ENCODE measurements at places on chromosomes 1 and 21. TPM values are rescaled to one million over a fixed set of nuclear protein-coding genes. Genes with fewer than 3 reads are reported as not detected.
A peak's percentile ranks its signal among the peaks of the same experiment; 100 is the strongest.

C1QC gene
- 209 TPM for total RNA-seq

DIRAS3 gene
- 7.5 TPM for total RNA-seq

ST6GALNAC5 gene
- 18.8 TPM for total RNA-seq

DCST2 gene
- total RNA-seq, result 4.2 TPM

KCNA3 gene
- 0.44 TPM for total RNA-seq

PRELP gene
- total RNA-seq, result 125 TPM

ZNF644 gene
- total RNA-seq, result 57.0 TPM

KCNK1 gene
- total RNA-seq, result 3.7 TPM

DNA sequence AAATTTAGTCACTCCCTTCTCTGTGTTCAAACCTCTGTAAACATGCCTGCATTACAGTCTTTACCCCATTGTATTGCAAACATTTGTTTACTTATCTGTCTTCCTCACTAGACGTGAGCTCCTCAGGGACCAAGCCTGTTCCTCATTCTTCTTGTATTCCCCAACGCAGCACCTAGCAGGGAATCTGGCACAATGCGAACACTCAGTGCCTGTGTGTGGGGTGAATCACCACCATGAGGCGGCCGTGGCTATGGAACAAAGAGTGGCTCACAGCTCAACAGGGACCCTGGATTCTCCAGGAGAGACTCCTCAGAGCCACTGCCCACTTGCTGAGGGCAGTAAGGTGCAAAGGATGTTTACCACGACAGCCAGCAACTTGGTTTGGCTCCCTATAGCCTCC is 95.9 kb downstream of the DDX20 start:
- no peaks in the 10 kb centered on the region for H3K36me3 ChIP-seq
- H3K27me3 ChIP-seq, result peaks cover 9% of the 10 kb centered on the region
- H3K4me1 ChIP-seq, result no peaks in the 10 kb centered on the region
- no peak overlapping the region for H3K27ac ChIP-seq
- DNase-seq, result no peak
- no peak overlapping the region for H3K4me3 ChIP-seq

- H3K4me3 ChIP-seq, result peak overlapping the region; percentile 58
- no peaks in the 10 kb centered on the region for H3K27me3 ChIP-seq
- H3K27ac ChIP-seq, result no peak overlapping the region
- DNase-seq, result no peak
- H3K4me1 ChIP-seq, result peaks cover 3% of the 10 kb centered on the region
These were observed 684 bp downstream of the PPIH start for GRCh38 chr1:42658877-42659337.

DNA sequence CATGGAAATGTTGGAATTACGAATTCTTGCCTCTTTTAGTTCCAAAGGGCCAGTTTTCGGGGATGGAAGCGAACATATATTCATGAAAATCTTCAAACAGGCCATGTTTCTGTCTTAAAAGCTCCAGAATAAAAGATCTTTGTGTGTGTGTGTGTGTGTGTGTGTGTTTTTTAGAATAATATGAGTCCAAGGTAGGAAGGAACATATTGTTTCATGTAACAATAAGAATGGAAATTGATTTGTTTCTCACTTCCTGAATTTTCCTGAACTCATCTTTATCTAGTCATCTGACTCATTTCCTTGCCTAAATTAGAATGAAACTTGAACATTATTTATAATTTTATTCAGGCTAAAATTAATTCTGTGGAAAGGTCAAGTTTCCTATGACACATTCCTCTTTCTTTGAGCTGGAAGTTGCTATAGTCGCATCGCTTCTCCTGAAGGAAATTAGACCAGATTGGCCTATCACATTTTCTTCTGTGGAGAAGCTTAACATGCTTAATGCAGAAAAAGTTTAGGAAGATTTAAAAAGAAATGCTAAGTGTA is 805.1 kb upstream of the ADAMTS5 start:
- DNase-seq, result no peak
- no peak overlapping the region for H3K27ac ChIP-seq
- peaks cover 7% of the 10 kb centered on the region for H3K4me1 ChIP-seq
- H3K36me3 ChIP-seq, result no peaks in the 10 kb centered on the region
- H3K4me3 ChIP-seq, result no peak overlapping the region
- no peaks in the 10 kb centered on the region for H3K27me3 ChIP-seq

- H3K4me3 ChIP-seq, result no peak overlapping the region
- H3K27me3 ChIP-seq, result no peaks in the 10 kb centered on the region
- no peak for DNase-seq
- no peaks in the 10 kb centered on the region for H3K4me1 ChIP-seq
- H3K27ac ChIP-seq, result no peak overlapping the region
These were observed 548.8 kb upstream of the ADAMTS5 start for GRCh38 chr21:27515676-27516075.

DNA sequence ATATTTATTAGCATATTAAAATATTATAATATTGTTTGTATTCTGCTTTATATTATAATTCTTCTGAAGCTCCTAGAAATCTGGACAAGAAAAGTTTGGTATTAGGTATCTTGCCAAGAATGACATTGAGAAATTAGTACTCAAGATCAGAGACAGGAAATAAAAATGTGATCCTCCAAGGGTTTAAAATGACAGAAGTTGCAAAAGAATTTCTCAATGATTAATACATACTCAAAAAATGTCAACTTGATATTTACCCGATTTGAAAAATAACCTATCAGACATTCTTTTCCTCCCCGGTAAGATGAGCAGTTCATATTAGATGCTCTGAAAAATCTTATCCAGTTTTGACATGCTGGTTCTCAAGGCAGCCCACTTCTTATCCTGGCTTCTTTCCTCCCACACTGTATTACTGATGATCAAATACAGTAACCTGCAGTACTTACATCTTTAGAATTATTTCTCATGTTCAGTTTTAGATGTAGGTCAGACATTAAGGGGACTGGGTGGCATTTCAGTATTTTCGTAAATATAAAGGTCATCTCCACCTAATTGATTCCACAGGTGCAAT is 55.3 kb downstream of the CACHD1 start:
- H3K27me3 ChIP-seq, result no peaks in the 10 kb centered on the region
- H3K4me3 ChIP-seq, result no peak overlapping the region
- no peaks in the 10 kb centered on the region for H3K4me1 ChIP-seq
- no peak for DNase-seq
- H3K36me3 ChIP-seq, result no peaks in the 10 kb centered on the region
- no peak overlapping the region for H3K27ac ChIP-seq

- H3K27ac ChIP-seq, result no peak overlapping the region
- H3K4me3 ChIP-seq, result no peak overlapping the region
- H3K4me1 ChIP-seq, result no peaks in the 10 kb centered on the region
- no peaks in the 10 kb centered on the region for H3K36me3 ChIP-seq
- H3K27me3 ChIP-seq, result no peaks in the 10 kb centered on the region
These were observed 53.8 kb upstream of the PRDX6 start for GRCh38 chr1:173423291-173423690.

GRCh38 chr1:42046761-42047507 is 106.3 kb upstream of the GUCA2B start:
- H3K27ac ChIP-seq, result no peak overlapping the region
- H3K36me3 ChIP-seq, result no peaks in the 10 kb centered on the region
- H3K4me1 ChIP-seq, result no peaks in the 10 kb centered on the region

- H3K4me1 ChIP-seq, result no peaks in the 10 kb centered on the region
- H3K4me3 ChIP-seq, result no peak overlapping the region
- no peak for DNase-seq
- no peak overlapping the region for H3K27ac ChIP-seq
- H3K27me3 ChIP-seq, result no peaks in the 10 kb centered on the region
These were observed 48.8 kb downstream of the DR1 start for GRCh38 chr1:93394514-93394913.

DNA sequence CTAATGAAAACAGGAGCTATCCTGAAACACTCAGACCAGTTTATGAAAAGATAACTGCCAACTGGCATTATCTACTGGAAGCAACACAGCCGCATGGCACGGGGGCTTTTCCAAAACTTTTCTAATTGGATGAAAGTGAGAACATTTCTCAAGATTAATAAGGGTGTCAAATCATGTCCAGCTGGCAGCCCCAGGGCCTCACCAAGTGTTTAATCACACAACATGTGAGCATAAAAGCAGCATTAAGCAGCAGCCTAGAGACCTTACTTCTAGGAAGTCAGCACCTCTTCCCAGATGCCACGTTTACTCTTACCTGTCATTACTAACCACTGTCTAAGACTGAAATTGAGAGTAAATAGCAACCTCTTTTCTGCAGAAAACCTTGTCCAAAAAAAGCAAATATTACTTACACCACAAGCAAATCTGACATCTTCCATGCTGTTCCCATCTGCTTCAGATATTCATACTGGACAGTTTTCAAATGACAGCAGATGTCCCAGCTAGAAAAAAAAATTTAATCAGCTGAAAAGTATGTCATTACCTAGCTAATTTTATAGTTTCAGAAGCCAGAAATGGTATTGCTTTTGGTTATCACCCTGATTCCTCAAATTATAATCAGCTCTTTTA is 341.5 kb upstream of the ZP4 start:
- DNase-seq, result no peak
- no peak overlapping the region for H3K27ac ChIP-seq
- H3K27me3 ChIP-seq, result no peaks in the 10 kb centered on the region
- H3K36me3 ChIP-seq, result no peaks in the 10 kb centered on the region

- no peaks in the 10 kb centered on the region for H3K27me3 ChIP-seq
- H3K4me3 ChIP-seq, result no peak overlapping the region
- no peaks in the 10 kb centered on the region for H3K4me1 ChIP-seq
- H3K36me3 ChIP-seq, result no peaks in the 10 kb centered on the region
- DNase-seq, result no peak
These were observed 30.9 kb downstream of the PROX1 start for GRCh38 chr1:214018386-214019268.

GRCh38 chr1:36691374-36691773 is 208.7 kb upstream of the CSF3R start:
- peaks cover 36% of the 10 kb centered on the region for H3K27me3 ChIP-seq
- no peak overlapping the region for H3K27ac ChIP-seq
- DNase-seq, result no peak
- H3K36me3 ChIP-seq, result no peaks in the 10 kb centered on the region

DNA sequence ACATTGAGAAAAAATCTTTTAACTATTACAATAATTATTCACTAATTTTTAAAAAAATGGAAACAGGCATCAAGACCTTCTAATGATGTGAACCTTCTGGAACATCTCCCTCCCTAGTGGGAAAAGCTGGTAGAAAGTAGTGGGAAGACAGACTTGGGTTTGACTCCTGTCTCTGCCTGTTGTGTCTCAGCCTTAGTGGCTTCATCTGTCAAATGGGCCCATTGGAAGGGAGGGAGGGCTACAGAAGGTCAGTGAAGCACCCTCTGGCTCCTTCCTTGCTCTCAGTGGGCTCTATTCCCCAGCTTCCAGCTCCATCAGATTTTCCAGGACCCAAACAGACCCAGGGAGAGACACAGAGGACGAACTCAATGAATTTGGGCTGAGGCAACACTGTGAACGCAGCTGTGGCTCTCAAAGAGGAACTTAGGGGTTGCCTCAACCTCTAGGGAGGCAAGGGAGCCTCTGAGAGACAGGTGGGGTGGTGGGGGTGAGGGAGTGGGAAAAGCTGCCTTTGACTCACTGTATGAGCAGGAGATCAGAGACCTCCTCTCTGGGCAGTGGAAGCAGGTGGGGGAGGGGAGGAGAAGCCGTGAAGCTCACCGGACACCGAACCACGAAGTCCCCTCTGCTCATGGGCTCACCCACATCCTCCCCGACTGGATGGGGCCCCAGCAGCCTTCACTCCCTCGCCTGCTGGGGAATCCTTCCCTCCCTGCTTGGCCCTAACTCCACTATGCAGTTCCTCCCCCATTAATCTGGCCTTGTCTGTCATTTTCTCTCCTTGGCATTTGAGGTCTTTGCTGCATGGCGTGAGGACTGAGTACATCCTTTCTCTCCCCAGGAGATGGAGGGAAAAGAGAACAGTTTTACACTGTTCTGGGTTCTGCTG is 4.5 kb downstream of the CNR2 start:
- no peak overlapping the region for H3K27ac ChIP-seq
- H3K4me1 ChIP-seq, result no peaks in the 10 kb centered on the region
- H3K4me3 ChIP-seq, result no peak overlapping the region
- H3K27me3 ChIP-seq, result no peaks in the 10 kb centered on the region

DNA sequence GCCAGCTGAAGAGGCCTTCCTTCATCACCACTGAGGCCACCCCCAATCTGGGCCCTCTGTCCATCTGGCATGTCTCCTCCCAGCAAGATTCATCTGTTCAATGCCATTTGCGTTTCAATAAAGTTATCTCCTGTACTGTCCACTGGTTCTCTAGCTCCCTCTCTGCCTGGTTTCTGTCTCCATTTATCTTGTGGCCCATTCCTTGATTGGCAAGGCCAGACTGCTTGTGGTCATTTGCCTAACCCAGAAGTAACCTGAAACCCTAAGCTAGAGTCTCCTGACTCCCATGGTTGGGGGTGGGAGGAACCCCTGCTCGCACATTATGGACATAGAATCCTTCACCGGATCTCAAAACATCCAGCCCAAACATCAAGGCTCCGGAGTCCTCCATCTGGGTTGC is 2.1 kb upstream of the IPO9 start:
- H3K4me3 ChIP-seq, result no peak overlapping the region
- DNase-seq, result no peak
- peaks cover 11% of the 10 kb centered on the region for H3K36me3 ChIP-seq
- H3K27ac ChIP-seq, result no peak overlapping the region

GRCh38 chr1:53946252-53947171 is at the start of gene LRRC42:
LRRC42 (plus strand) TSS chr1:53946350; CDS start chr1:53952000, 5,650 bp downstream.
- H3K27me3 ChIP-seq, result no peaks in the 10 kb centered on the region
- H3K36me3 ChIP-seq, result no peaks in the 10 kb centered on the region
- H3K4me1 ChIP-seq, result peaks cover 20% of the 10 kb centered on the region
- H3K27ac ChIP-seq, result peak within 1 kb of the TSS; percentile 96

Measured in tibial nerve (tissue), 4 donors.